NCI-H226 (cell line): ENCODE measurements at places on chromosomes 5 and 9.

- DNase-seq, result no peak
These were observed 25.8 kb downstream of the PTGES2 start for GRCh38 chr9:128101690-128102089.

GRCh38 chr5:172854451-172854871, 20.4 kb downstream of the ERGIC1 start:
- DNase-seq, result no peak

DNA sequence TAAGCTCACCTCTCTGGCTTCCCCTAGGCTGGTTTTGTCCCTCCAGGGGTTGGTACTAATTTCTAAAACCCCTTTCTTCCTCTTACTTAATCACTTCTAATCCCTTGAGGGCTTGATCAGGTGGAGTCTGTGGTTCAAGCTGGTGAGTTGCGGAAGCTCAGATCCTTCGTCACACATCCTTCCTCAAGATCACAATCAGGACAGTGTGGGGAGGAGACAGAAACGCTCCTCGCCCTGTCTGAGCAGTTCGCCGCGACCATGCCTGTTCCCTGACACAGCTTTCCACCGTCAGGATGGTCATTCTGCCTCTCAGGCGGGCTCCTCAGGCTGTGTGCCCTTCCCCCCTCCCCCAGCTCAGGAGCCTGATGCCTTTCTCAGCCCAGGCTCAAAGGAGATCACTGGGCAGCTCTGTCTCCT, 24.3 kb downstream of the CPLX2 start:
- DNase-seq, result no peak

GRCh38 chr5:124905256-124906130, 159.1 kb upstream of the ZNF608 start:
- DNase-seq, result no peak

GRCh38 chr9:119370816-119371215, 1.6 kb upstream of the BRINP1 start:
- DNase-seq, result no peak

- peak; percentile 67 for DNase-seq
These were observed 336.9 kb downstream of the ARHGEF28 start for GRCh38 chr5:73962801-73963425.

DNA sequence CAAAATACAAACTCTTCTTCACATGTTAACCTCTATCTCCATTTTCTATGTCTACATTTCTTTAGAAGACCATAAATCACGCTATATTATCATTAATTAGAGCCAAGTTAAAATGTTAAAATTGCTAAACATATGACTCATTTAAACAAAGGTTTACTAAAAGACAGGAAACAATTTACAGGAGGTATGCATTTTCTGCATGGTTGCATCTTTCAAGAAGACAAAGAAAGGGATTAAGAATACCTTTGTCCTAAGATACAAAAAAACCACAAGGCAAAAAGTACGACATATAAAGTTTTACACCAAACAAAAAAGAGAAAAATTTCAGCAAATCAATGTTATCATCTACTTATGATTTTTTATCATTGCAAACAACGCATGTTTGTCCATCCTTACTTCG, 324.4 kb downstream of the PDE4D start:
- no peak for DNase-seq

GRCh38 chr5:18526792-18527405, 892.6 kb downstream of the TAF11L14 start:
- no peak for DNase-seq

GRCh38 chr9:126844085-126844484, 16.4 kb upstream of the ZBTB34 start:
- peak; percentile 83 for DNase-seq

DNA sequence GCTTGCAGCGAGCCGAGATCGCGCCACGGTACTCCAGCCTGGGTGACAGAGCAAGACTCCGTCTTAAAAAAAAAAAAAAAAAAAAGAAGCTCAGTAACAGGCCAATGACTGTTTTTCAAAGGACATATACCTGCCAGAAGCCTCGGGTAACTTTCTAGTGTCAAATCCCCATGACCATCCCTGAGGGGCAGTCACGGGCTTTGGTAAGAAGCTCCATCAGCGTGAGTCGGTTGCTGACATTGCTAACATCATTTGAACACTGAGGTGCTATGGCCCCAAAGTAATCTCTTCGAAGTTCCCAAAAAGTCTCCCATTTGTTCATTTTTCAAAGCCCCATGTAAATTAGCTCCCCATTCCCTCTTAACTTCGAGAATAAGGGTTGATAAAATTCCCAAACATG, 11.6 kb downstream of the NAIP start:
- DNase-seq, result no peak

- DNase-seq, result no peak
These were observed 175.2 kb downstream of the GAPVD1 start for GRCh38 chr9:125436613-125437443.
